ENCODE measurements at places on chromosomes 5 and 9. TPM values are rescaled to one million over a fixed set of nuclear protein-coding genes. Genes with fewer than 3 reads are reported as not detected.

The ACTL7B gene
- not detected for total RNA-seq

The HAUS6 gene
- 15.0 TPM for total RNA-seq

The TRIM36 gene
- 1.7 TPM for total RNA-seq

The IFNK gene
- not detected for total RNA-seq

The PIP5KL1 gene
- 1.3 TPM for total RNA-seq

The PTGDS gene
- not detected for total RNA-seq

The LPAR1 gene
- total RNA-seq: not detected

The GABBR2 gene
- 2.3 TPM for total RNA-seq

The IL3 gene
- not detected for total RNA-seq

The FOXI1 gene
- total RNA-seq: not detected

The GRXCR2 gene
- not detected for total RNA-seq

The STK32A gene
- 0.07 TPM for total RNA-seq

All from mammary microvascular endothelial cell (primary cell).